ENCODE measurements at places on chromosomes 5 and 9.

DNA sequence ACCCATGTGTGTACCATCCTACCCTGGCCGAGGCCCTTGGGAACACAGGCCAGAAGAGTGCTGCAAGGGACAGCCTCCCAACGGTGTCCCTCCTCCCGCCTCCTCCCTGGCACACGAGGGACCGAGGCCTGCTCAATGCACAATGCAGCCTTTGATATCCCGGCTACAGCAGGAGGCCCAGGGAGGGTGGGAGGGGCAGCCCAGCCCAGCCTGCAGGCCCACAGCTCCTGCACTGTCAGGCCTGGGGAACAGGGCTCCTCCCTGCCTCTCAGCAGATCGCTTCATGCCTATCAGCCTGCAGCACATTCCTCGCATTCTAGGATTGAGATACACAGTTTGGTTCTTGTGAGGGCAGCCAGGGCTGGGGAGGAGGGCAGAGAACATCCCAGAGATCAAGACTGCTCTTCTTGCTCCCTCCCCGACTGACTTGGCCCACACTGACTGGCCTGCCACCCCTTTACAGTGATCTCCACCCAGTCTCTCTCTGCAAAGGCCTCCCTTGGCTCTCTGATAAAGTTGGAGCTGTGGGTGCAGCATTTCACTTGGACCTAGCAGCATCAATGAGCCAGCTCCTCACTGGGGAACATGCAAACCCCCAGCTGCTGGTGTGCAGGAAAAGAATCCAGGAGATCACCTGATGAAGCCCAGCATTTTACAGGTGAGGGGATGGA lies at the start of gene SH3TC2:
SH3TC2 (minus strand) TSS at position 46 of the 671 bp plus-strand sequence; CDS start at position 6, 40 bp downstream.
- DNase-seq: no peak

GRCh38 chr5:180914646-180915045 lies 15.7 kb downstream of the BTNL8 start:
- no peak for DNase-seq

DNA sequence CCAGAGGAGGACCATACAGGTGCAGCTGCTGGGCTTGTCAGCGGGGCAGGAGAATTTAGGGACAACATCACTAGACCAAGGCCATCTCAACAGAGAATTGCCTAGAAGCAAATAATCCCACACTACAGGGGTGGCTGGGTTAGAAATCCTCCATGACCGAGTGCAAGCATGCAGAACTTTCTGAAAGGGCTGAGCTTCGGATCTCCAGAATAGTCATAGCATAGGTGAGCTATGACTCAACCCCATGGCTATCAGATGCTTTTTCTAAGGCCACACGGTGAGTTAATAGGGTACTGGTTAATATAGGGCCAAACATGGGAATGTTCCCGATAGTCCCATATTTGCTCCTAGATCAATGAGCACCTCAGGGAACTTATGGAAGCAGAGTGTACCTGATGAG lies 4.2 kb downstream of the KCNIP1 start:
- DNase-seq: no peak

DNA sequence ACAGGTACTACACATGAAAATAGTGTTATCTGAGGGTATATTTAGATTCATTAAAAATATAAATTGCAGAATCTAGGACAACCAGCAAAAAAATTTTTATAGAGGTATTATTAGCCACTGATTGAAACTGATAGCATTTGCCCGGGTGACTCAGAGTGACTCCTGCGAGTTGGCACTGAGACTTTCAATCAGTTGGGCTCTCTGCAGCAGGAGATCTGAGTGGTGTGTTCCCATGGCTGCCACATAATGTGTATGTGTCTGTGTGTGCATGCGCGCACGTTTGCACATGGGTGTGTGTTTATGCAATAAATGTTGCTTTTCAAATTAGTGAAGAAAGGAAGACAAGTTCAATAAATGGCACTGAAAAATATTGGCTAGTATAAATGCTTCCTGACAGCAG lies 100.1 kb upstream of the MRPS30 start:
- DNase-seq: no peak

- no peak for DNase-seq
Observed at GRCh38 chr9:70260606-70261005, 1.8 kb downstream of the SMC5 start.

DNA sequence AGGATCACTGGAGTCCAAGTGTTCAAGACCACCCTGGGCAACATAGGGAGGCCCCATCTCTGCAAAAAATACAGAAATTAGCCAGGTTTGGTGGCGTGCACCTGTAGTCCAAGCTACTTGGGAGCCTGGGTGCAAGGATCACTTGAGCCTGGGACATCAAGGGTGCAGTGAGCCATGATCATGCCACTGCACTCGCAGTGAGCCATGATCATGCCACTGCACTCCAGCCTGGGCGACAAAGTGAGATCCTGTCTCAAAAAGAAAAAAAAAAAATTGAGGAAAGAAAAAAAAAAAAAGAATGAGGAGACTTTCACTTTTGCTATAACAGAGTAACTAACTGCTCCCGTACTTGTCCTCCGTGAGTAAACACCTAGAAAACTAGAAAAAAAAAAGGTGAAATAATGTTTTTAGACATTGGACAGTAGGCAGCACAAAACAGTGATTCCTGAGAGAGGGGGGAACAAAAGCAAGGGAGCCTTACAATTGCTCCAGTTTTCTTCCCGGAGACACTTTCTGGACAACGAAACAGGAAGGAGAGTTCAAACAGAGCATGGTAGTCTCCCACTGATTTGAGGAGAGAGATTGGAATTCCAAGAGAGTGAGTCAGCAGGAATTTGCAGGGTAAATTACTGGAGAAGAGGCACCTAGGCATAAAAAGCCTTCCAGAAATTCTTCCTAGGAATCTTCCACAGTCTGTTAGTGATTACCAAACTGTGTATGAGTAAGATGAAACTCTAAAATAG lies 6.9 kb upstream of the ZBTB5 start:
- no peak for DNase-seq

GRCh38 chr9:112898872-112899311 lies 8.2 kb upstream of the SLC46A2 start:
- DNase-seq: no peak

- DNase-seq: no peak
Observed at GRCh38 chr9:127252410-127253318, 11.9 kb upstream of the GARNL3 start.

DNA sequence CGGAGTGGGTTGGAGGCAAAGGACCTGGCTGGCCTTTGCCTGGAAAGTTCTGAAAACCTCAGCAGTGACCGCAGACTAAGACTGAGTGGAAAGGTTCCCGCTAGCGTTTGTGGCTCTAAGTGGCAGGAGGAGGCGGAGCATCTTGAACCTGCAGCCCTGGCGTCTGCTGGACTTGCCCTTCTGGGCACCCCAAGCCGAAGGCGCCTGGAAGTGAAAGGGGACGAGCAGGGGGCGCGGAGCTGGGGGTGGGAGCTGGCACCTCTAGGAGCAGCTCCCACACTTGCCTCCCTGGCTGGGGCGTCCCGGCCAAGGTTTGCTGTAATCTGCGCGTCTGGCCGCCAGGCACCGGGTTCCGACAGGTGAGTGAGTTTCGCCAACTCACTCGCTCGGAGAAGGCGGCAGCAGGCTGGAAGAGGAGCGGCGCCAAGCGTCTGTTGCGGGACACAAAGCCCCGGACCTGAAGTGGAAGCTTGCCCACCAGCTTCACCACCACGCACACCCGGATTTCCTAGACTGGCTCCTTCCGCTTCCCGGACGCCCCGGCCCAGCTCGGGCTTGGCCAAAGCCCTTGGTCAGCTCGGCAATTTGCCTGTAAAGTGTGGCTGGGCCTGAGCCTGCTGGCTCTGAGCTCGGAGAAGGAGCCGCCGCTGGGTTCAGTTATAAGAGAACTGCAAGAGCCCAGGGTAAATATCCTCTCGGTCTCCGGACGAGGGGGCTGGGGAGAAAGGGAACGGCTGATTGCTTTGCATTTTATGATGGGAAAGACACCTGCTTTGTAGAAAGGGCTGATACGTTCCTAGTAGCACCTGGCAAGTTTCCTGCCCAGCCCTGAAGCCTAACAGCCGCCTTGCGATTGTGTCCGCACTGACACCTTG lies at the start of gene GNA14:
GNA14 (minus strand) TSS at position 89 of the 875 bp plus-strand sequence. CDS start 529 bp downstream, outside the sequence.
- DNase-seq: no peak

DNA sequence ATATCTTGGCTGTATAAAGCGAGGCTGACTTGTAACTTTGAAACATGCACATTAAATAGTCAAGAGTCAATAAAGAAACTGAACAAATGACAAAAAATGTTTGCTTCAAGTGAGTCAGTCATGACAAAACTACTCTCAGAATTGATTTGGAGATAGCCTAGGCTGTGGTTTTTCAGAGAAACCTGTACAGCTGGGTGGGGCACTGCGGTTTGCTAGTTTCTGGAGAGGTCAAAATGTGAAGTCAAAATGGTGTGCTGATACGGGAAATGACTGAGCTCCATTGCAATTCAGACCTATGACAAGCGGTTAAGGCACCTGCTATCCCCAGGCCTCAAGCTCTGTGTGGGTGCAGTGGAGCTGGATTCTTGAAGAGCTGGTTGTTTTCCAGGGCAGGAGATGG lies 10.3 kb upstream of the CD180 start:
- no peak for DNase-seq

- no peak for DNase-seq
Observed at GRCh38 chr9:126261584-126262356, 64.9 kb upstream of the MVB12B start.

- no peak for DNase-seq
Observed at GRCh38 chr5:117486261-117486660, 911.6 kb upstream of the SEMA6A start.

DNA sequence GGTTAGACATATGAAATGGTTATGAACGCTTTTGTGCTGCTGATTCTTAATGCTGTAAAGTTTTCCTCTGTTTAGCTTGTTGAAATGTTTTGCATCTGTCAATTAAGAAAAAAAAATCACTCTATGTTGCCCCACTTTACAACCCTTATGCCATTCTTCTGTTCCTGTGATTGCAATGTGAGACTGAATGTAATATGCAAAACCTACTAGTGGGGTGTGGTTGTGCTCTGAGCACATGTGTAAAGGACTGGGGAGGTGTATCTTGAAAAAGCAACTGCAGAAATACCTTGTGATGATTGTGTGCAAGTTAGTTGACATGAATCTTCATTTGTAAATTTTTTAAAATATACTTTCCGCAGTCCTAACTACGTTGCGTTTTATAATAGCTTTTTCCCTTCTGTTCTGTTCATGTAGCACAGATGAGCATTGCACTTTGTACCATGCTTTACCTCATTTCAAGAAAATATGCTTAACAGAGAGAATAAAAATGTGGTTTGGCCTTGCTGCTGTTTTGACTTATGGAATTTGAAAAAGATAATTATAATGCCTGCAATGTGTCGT lies 357.0 kb upstream of the PIK3R1 start:
- no peak for DNase-seq

DNA sequence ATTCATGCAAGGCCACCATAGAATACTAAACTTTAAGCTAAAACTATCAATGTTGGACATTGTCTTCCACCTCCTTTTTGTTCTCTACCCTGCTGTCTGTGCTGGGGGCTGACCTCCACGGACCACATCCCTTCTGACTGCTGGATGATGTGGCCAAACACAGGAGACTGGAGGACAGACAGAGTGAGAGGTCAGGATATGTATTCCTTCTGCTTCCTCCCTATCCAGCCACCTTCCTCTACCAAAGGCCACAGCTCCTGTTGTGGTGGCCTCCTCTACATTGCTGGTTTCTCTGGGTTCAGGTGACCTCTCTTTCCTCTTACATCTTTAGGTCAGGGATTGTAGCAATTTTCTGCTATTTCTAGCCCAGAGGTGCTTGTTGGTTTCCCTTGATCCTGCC lies 148.1 kb downstream of the ACTBL2 start:
- no peak for DNase-seq

GRCh38 chr5:40831346-40832210 lies 3.4 kb downstream of the RPL37 start:
- no peak for DNase-seq

- no peak for DNase-seq
Observed at GRCh38 chr9:135993765-135994500, 32.8 kb upstream of the UBAC1 start.

DNA sequence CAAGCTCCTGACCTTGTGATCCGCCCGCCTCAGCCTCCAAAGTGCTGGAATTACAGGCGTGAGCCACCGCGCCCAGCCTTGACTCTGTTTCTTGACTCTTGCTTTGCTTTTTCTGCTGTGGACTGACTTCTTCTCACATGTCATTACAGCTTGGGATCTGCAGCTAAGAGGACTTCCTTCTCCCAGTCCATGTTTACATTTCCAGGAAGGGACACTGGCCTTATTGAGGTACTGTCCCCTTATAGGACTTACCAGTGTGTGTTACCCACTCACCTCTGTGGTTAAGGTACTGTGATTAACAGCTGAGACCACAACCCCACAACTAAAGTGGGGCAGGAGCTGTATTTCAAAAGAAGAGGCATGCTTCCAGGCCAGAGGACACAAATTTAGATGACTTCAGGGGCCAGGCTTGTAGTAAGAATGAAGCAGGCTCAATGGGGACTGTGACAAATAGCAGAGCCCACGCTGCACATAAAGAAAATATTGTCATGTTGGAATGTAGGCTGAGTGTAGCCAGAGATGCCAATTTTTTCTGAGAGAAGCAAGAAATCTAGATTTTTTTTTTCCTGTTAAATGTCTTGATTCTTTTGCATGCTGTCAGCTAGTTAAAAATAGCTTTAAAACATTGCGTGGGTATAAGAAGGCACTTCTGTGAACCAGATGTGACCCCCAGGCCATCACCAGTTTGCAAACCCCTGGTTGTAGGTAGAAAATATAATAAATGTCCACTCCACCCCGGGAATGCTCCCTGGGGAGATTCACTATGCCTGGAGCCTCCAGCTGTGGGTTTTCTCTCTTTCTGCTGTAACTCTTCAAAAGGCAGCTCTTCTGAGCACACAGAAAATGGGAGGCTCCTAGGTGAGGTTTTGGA lies 75.0 kb downstream of the PTPDC1 start:
- DNase-seq: no peak

- no peak for DNase-seq
Observed at GRCh38 chr5:112668016-112668415, 69.7 kb upstream of the APC start.

DNA sequence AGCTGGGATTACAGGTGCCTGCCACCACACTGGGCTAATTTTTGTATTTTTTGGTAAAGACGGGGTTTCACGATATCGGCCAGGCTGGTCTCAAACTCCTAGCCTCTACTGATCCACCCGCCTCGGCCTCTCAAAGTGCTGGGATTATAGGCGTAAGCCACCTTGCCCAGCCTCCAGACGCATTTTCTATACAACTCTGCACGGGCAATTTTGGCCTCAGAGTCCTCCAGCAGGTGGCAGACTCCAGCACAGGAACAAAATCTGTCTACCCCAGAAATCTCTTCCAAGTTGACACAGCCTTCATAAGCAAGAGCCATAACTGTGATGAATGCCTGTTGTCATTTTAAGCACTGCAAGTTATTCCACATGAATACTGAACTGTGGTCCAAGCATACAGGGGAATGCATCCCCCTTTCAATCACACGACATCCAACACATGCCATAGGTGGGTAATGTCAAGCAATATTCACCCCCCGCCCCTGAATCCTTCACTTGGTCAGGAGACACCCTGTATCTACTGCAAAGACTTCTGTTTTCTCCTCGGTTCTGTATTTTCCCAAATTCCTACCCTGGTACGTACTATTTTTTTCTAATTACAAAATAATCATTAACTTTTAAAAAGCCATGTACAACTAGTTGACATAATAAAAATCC lies 50.8 kb downstream of the ALDH7A1 start:
- no peak for DNase-seq

GRCh38 chr5:206927-207536 lies 10.9 kb downstream of the CCDC127 start:
- DNase-seq: no peak

Measured in activated gamma-delta T cell (primary cell).